NCI-H2029 (cell line): ENCODE measurements at places on chromosomes 6 and 20.

GRCh38 chr6:145017516-145017915 is 717.8 kb downstream of the EPM2A start:
- DNase-seq: no peak

DNA sequence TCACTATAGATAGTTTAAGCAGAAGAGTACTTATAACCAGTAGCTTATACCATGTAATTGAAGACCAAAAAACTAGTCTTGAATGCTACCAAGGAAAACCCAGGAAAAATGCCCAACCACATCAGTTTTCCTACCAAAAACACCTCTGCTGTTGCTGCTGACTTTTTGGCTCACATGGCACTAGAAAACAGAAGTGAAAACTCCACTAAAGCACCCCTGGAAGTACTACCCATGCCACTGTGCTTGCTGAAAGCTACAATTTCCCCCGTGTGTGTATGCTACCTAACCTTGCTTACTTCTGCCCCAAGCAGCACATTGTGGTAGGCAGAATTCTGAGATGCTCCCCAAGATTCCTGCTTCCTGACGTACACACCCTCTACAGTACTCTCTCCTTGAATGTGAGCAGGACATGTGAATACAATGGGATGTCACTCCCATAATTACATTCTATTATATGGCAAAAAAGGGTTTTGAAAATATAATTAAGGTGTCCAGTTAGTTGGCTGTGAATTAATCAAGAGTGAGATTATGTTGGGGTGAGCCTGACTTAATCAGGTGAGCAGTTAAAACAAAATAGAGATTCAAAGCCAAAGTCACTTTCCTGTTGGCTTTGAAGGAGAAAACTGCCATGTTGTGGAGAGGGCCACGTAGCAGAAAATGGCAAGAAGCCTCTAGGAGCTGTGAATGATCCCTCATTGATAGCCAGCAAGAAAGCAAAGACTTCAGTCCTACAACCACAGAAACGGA is 209.8 kb upstream of the MARCKS start:
- no peak for DNase-seq

GRCh38 chr6:32108094-32108627 is 977 bp downstream of the TNXB start:
- DNase-seq: no peak

GRCh38 chr6:90938122-90938521 is 351.2 kb upstream of the MAP3K7 start:
- DNase-seq: no peak

DNA sequence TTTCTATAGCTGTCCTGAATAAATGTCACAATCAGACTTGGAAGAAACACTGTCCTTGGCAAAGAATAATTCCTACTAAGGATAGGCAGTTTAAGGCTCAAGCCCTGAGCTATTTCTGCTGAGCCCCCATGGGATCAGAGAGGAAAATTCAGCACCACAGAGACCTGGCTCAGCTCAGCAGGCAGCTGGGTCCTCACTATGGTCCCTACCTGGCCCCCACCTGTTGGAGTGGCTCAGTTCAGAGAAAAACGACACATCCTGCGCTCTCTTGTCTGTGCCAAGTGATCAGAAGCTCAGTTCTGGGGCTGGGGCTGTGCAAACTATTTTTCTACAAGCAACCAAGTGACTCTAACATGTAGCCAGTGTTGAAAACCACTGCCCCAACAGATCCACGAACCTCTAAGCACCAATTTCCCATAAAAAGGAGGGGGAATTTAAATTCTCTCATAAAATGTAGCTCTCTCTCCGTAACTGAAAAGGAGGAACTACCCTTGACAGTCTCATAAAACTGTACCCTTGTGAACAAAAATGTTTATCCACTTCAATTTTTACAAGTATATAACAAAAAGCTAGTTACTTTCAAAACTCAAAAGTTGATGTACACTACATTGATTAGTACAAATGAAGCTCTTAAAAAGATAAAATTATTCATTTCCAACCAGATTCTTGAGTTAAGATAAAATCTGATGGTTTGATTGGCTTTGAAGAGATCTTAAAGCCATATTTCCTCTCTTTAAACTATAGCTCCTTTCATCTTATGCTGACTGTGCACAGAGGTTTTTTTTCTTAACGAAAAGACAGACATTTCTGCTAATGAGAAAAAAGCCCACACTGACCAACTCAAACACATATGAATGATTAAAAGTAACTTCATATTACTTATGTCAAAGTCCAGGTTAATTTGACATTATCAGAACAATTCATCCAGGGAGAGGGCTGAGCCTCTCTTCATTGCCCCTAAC is 52.0 kb downstream of the KIF13A start:
- DNase-seq: no peak

GRCh38 chr6:148887181-148887580 is 140.4 kb downstream of the UST start:
- no peak for DNase-seq

DNA sequence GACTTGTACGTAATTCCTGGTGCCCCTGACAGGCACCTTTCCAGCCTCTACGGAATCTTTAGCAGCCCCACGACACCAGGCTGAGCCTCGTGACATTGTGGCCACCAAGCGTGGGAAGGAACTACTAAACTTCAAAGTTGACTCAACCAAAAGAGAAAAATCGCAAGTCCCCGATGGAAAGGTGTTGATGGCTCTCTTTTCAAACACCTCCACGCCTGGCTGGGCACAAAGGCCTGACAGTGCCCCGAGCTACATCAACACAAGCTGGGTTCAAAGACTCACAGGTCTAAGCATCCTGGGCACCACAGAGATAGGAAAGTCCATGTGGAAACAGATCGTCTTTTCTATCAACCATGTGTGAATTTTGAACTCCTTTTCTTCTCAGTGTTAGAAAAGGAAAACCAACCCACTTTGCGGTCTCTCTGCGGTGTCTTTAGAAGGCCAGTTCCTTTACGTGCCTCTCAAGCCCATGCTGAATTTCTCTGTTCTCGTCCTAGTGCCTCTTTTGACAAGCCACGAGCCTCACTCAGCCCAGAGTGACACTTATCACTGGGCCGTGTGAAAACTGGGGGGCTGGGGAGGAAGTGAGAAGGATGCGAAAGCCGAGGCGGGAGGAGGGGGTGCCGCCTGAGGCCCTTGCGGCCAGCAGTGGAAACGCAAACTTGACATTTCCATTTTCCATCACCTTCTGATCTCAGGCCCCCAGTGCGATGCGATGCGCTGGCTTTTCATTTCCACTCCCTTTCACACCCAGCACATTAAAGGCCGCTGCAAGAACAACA is 59.4 kb downstream of the GFOD1 start:
- no peak for DNase-seq

GRCh38 chr6:23280437-23280836 is 711.1 kb downstream of the HDGFL1 start:
- DNase-seq: no peak

- DNase-seq: no peak
These were observed 67.1 kb downstream of the GFOD1 start for GRCh38 chr6:13420269-13420668.

DNA sequence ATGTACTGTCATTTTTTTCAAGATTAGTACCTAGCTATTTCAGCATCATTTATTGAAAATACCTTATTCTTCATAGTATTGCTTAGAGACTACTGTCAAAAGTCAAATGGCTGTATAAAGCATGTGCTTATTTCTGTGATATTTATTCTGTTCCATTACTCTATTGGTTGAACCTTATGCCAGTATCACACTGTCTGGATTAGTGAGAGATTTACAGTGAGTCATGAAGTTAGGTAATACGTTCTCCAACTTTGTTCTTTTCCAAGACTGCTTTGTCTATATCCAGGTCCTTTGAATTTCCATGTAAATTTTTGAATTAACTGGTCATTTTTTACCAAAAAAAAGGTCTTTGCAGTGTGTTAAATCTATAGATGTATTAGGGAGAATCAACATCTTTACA is 18.6 kb upstream of the RNF217 start:
- no peak for DNase-seq
